ENCODE measurements at places on chromosomes 6 and 20. TPM values are rescaled to one million over a fixed set of nuclear protein-coding genes. Genes with fewer than 3 reads are reported as not detected.

DNA sequence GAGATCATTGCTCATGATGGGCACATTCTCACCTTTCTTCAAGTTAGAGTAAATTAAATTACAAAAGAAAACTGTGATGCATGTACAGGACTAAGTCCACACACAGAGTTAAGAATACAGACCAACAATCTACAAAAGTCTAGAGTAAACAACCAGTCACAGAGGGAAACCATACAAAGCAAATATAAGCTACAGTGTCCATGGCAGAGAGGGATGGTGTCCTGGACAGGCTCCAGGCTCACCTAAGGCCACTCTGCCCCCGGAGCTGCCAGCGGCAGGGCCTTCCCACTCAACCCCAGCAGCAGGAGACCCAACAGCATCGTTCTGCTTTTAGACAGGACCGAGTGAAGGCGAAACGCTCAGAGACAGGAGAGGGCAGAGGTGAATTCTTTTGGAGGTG lies 16.0 kb downstream of the PDE10A start:
- no peak overlapping the region for H3K4me3 ChIP-seq
- no peak for DNase-seq
- no peaks in the 10 kb centered on the region for H3K27me3 ChIP-seq
- H3K36me3 ChIP-seq, result no peaks in the 10 kb centered on the region

DNA sequence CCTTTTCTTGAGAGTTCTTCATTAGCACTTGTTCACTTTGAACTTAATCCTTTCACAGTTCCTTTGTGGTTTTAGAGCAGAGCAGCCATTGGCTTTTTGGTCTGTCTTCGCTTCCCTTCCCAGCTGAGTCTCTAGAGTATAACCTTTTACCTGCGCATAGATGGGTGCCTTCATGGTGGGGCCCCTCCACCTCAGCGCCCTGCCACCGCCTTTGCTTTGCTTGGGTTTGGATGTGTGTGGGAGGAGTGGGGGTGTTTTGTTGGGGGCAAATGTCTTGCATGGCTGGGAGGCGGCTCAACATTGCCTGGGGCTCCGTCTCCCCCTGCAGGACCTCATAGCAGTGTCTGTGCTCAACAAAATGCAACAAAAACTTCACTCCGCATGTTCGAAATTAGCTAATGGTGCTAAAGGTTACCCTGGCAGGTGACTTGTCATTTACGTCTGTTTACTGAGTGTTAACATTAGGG lies 11.9 kb downstream of the PYGB start:
- H3K4me3 ChIP-seq, result no peak overlapping the region
- no peaks in the 10 kb centered on the region for H3K27me3 ChIP-seq
- no peaks in the 10 kb centered on the region for H3K36me3 ChIP-seq
- H3K27ac ChIP-seq, result no peak overlapping the region
- DNase-seq, result no peak

GRCh38 chr6:170093276-170093657 lies 197.6 kb downstream of the DLL1 start:
- peaks cover 7% of the 10 kb centered on the region for H3K4me1 ChIP-seq
- no peak overlapping the region for H3K27ac ChIP-seq
- no peak overlapping the region for H3K4me3 ChIP-seq
- no peaks in the 10 kb centered on the region for H3K27me3 ChIP-seq

MUC21 gene
- total RNA-seq, result 4.4 TPM

FAM184A gene
- 49.4 TPM for total RNA-seq

GRCh38 chr6:27608916-27609883 lies 136.3 kb upstream of the ZNF184 start:
- H3K27me3 ChIP-seq, result no peaks in the 10 kb centered on the region
- H3K36me3 ChIP-seq, result no peaks in the 10 kb centered on the region
- H3K27ac ChIP-seq, result no peak overlapping the region
- no peak overlapping the region for H3K4me3 ChIP-seq
- H3K4me1 ChIP-seq, result no peaks in the 10 kb centered on the region

TBP gene
- 14.6 TPM for total RNA-seq

DNA sequence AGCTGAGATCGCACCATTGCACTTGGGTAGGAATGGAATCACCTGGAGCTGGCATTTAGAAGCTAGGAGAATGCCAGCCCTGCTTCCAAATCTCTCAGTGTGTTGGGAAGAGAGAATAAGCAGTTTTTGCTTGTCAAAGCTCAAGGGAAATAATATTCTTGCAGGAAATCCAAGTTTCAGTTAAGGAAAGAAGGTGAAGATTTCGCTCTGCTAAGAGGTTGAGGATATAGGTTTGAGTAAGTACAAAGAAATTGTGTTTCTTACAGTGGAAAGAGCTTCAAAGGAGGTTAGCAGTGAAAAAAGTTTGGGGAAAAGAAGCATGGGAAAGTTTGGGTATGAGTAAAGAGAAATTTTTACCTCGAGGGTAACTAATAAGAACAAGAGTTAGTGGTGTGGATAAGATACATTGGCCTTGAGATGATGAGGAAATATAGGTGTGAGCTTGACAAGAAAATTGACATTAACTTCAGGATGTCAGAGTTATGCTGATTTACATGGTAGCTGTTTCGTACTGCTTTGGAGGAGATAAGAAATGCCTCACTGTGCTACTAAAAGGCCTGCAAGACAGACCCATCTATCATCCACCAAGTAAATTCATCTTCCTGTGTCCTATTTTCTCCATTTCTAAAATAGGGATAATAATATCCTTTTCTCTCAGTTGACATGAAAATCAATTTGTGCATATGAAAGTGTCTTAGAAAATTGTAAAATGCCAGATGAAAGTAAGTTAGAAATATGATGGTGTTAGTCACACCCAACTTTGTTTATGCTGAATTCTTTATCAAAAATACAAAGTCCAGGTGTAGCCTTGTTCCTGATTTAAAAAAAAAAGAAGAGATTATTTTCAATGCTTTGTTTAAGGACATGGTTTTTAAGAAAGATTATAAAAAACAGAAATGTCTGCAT lies 12.8 kb upstream of the HINT3 start:
- no peaks in the 10 kb centered on the region for H3K36me3 ChIP-seq
- H3K4me1 ChIP-seq, result peaks cover 36% of the 10 kb centered on the region
- H3K4me3 ChIP-seq, result no peak overlapping the region

DNA sequence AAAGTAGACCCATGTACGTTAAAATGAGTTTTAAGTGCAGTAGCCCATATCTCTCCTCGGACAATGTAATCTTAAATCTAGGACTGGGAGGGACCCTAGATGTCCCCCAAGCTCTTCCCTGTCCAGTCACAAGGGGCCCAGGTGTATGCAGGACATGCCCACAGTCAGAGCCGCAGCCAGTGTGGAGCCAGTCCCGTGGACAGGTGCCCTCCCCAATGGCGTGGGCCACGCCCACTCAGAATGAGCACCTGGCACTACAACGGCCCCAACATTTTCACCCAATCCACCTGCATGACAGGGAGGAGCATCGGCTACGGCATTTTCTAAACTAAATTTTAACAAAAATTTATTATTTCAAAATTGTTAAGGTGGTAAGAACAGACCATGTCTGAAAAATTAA lies 53.2 kb downstream of the WDR27 start:
- H3K36me3 ChIP-seq, result no peaks in the 10 kb centered on the region
- no peak overlapping the region for H3K4me3 ChIP-seq
- no peak for DNase-seq
- H3K27me3 ChIP-seq, result no peaks in the 10 kb centered on the region
- no peak overlapping the region for H3K27ac ChIP-seq
- no peaks in the 10 kb centered on the region for H3K4me1 ChIP-seq

All from upper lobe of left lung (tissue), 6 donors.